ENCODE measurements at places on chromosomes 12 and 14.

GRCh38 chr12:57712701-57713100, 18.8 kb downstream of the OS9 start:
- DNase-seq, result no peak

GRCh38 chr14:36091096-36091495, 85.4 kb downstream of the PTCSC3 start:
- peak; percentile 4 for DNase-seq

DNA sequence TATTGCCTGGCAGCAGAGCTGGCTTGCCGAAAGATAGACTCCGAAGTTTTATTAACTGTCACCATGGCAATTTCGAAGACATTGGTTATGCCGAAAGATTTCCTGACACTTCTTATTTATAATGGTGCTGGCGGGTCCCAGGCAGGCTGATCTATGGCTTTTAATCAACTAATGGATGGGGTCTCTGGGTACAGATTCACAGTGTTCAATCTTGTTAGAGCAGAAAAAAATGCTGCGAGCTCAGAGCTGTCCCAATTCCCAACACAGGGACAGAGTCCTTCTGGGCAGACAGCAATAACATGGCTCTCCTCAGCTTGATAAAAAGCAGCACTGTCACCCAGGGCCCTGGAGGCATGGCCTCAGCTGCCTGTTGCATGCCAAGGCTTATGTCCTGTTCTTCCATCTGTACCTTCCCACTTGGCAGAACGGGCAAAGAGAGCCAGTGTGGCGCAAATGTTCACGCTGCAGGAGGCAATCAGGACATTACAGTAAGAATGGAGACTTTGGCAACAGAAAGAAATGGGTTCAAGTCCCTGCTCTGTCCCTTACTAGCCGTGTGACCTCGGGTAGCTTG, 228.2 kb upstream of the PWP1 start:
- DNase-seq, result no peak

GRCh38 chr12:115923851-115924250, 353.6 kb downstream of the MED13L start:
- DNase-seq, result no peak

DNA sequence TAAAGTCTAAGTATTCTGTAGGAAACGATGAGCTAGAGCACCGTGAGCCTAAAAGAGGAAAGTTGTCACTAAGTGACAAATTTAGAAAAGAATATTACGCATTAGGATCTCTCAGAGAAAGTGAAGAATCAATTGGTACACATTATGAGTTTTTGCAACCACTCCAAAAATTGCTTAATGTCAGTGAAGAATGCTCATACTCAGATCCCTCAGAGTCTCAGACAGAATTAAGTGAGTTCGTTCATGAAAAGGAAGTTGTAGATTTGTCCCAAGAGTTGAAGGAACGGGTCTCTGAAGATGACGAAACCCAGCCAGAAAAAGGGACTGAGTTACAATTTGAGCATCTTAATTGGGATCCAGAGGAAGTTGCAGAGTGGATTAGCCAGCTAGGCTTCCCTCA, 1.5 kb downstream of the SAMD15 start:
- DNase-seq, result no peak

- no peak for DNase-seq
These were observed 759.9 kb upstream of the FLRT2 start for GRCh38 chr14:84770030-84770429.

DNA sequence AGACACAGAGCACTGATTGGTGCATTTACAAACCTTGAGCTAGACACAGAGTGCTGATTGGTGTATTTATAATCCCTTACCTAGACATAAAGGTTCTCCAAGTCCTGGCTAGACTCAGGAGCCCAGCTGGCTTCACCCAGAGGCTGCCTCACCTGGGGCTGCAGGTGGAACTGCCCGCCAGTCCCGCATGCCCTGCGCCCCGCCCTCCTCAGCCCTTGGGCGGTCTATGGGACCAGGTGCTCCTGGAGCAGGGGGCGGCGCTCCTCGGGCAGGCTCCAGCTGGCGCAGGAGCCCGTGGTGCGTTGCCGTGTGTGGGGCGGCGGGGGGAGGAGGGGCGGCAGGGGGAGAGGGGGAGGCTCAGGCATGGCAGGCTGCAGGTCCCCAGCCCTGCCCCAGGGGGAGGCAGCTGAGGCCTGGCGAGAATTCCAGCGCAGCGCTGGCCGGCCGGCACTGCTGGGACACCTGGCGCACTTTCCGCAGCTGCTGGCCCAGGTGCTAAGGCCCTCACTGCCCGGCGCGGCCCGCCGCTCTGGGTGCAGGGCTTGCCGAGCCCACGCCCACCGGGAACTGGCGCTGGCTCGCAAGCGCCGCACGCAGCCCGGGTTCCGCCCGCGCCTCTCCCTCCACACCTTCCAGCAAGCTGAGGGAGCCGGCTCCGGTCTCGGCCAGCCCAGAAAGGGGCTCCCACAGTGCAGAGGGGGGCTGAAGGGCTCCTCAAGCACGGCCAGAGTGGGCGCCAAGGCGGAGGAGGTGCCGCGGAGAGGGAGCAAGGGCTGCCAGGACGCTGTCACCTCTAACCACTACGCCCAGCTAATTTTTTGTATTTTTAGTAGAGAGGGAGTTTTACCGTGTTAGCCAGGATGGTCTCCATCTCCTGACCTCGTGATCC, 3.1 kb upstream of the SLCO1B3 start:
- no peak for DNase-seq

- DNase-seq, result no peak
These were observed 38.6 kb downstream of the CCDC88C start for GRCh38 chr14:91378930-91379578.

- no peak for DNase-seq
These were observed 27.8 kb downstream of the EFCAB11 start for GRCh38 chr14:89926694-89927093.

DNA sequence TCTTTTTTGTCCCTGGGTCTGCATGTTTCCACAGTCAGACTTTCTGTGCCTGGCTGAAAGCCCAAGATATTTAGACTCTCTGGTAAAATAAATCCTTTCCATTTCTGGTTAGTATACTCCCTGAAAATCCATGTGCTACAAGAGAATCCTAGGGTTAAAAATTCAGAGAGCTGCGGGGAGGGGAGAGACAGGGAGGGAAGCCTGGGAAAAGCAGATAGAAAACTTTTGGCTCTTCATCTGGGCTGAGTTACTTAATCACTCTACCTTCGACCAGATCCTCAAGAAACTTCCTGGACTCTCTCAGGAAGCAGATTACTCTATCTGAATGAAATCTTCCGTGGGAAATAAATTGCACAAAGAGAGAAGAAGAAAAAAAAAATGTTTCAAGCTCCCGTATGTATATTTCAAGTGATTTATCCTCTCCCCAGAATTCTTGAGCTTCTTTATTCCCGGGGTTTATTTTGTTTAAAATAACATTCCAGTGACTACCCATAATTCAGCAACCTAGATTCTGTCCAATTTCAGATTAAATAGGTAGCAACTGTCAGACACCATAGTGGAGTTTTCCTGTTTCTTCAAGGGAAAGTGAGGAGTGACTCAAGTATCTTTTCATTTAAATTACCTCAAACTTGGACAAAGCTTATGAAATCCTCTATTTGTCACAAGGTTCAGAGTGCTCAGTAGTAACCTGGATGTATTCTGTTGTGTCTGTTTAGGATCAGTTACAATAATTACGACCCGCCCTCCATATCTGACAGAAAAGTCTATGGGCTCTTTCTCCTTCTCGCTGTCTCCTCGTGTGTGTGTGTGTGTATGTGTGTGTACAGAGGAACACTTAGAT, 163.7 kb downstream of the MYRFL start:
- DNase-seq, result no peak

DNA sequence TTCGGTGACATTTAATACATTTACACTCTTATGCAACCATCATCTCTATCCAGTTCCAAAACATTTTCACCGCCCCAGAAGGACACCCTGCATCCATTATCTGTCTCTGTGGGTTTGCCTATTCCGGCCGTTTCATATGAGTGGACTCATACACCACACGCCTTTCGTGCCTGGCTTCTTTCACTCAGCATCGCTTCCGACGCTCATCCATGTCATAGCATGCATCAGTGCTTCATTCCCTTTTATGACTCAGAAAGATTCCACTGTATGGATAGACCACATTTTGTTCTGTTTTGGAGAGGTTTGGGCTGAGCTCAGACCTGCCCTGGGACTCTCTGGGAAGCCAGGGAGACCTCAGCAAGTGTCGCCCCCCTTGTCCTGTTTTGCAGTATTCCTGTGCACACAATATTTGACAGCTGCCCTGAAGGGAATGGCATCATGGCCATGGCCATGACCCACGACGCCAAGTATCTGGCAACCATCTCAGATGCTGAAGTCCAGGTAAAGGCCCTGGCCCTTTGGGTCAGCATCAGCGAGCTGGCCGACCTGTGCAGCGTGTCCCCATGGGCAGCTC, 23.8 kb downstream of the CFAP251 start:
- no peak for DNase-seq

- DNase-seq, result peak; percentile 96
These were observed 1.6 kb downstream of the SLC16A7 start for GRCh38 chr12:59597385-59597781.

DNA sequence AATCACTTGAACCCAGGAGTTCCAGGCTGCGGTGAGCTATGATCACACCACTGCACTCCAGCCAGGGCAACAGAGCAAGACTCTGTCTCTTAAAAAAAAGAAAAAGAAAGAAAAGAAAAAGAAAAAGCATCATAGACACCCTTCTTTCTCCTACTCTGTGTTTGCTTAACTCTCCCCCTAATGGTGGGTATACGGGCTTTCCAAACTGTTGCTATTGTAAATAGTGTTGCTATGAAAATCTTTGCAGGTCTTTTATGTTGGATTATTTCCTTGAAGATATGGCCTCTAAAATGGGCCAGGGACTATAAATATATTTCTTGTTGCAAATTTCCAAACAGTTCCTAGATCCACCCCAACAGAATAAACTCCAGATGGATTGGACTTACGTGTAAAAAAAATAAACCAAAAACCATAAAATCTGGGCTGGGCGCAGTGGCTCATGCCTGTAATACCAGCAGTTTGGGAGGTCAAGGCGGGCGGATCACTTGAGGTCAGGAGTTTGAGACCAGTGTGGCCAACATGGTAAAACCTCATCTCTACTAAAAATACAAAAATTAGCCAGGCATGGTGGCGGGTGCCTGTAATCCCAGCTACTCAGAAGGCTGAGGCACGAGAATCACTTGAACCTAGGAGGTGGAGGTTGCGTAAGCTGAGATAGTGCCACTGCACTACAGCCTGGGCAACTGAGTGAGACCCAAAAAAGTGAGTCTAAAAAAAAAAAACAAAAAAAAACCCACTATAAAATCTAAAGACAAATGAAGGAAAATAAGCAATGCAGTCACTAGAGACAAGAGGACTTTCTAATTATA, 25.9 kb downstream of the NFKBIA start:
- no peak for DNase-seq

DNA sequence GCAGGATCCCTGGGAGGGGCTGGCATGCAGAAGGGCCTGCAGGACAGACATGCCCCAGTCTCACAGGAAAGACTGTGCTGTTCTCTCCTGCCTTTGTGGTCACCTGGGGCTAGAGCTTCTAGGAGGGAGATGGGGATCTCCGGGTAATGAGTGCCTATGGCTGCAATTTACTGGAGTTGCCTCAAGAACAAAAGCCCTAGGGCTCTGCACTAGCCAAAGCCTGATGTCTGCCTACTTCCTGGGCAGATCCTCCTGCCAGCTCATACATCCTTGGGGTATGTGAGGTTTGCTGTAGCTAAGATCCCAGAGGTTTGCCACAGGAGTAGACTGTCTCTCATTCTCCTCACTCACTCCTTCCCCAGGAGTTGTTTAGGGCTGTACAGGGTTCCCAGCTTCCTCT, 106.9 kb upstream of the PPFIA2 start:
- no peak for DNase-seq

Measured in GOT3 (cell line).